Fibroblast of mammary gland (primary cell): ENCODE measurements at places on chromosomes 13 and 19.

- no peak for DNase-seq
Observed at GRCh38 chr13:113639616-113640262, 18.3 kb downstream of the ATP4B start.

DNA sequence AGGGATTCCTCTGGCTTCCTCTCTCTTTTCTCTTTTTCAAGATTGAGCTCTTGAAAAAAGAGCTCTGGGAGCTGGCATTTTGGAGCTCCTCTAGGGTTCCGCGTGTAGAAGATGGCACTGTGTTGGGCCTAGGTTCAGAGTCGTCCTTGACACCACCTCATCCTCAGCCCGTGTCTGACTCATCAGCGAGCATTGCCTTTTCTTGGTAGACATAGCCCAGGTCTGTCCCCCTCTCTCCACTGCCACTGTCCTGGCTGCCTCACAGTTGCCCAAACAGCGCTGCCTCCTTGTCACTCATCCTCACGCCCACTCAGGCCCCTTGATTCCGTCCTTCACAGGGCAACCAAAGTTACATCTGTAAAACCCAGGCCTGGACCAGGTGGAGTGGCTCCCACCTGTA, 24.6 kb downstream of the PAK4 start:
- DNase-seq: no peak

- DNase-seq: no peak
Observed at GRCh38 chr19:56972291-56972841, 131.8 kb upstream of the PEG3 start.

GRCh38 chr13:101262306-101262705, 154.0 kb downstream of the NALCN start:
- no peak for DNase-seq

DNA sequence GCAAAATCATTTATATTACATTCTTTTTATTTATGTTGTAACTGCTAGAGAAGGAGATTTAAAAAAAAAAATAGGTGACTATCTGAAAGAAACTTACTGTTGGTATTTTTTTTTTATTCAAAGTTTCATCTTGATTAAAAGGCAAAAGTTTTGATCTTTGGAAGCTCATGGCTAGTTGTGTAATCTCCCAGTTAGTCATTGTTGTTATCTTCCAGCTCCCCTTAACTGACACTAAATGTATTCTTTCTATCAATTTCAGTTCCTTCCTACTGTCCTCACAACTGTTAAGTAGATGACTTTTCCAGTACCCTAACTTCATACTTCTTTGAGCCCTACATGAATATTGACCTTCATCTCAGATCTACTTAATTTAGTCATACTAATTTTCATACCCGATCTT, 71.1 kb downstream of the PIBF1 start:
- peak; percentile 16 for DNase-seq

- DNase-seq: peak; percentile 58
Observed at GRCh38 chr13:43730642-43731041, 56.1 kb downstream of the ENOX1 start.

- DNase-seq: no peak
Observed at GRCh38 chr13:29005035-29005762, 185.1 kb downstream of the MTUS2 start.

DNA sequence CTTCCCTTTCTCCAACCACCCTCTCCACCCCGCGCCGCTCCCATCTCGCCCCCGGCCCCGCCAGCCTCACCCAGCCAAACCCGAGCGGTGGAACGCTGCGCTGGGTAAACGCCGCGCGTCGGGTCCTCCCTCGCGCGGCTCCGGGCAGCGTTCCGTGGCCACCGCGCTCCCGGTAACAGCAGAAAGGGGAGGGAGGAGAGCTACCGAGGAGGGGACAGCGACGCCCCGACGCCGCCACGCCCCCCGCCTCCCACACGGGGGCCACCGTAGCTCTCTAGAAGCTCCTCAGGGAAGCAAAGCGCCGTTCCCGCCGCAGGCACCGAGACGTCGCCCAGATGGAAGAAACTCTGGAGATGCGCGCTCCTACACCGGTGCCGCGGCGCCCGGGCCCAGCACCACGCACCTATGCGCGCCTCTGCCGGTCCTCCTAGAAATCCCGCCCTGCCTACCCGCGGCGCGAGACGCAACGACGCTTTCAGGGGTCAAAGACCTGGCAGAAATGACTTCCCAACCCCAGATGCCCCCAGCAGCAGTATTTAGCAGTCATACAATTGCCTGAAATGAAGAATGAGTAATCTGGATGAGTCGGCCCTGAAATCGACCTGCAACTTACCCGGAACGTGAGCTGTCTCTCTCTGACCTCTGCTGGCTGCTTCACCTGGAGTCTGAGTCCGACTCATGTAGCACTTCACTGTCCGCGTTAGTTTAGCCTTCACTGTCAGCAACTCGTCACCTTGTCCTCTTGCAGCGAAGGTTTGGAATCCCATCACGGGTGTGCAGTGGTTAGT, at the start of gene RUBCNL:
RUBCNL (minus strand) TSS at position 189 of the 788 bp plus-strand sequence. CDS start 14,777 bp downstream, outside the sequence.
- DNase-seq: peak; percentile 64

DNA sequence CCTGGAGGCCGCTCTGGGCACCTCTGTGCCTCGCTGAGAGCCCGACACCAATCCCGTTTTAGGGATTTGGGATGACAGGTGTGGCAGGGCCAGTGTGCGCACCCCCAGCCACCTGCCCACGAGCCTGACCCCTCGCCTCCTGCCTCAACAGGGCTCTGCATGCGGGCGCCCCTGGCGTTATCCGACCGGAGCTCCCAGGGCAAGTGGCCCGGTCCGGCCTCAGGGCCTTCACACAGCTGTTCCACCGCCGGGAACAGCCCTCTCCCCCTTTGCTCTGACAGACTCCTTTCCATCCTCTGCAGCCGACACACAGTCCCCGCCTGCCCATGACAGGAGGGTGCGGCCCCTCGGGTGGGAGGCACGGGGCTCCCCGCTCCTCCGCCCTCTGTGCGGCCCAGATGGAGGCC, 7.1 kb upstream of the WDR18 start:
- no peak for DNase-seq

- DNase-seq: no peak
Observed at GRCh38 chr13:40330950-40331349, 335.5 kb downstream of the FOXO1 start.

- no peak for DNase-seq
Observed at GRCh38 chr13:112253631-112254030, 122.5 kb upstream of the SPACA7 start.

GRCh38 chr13:102198418-102199311, 203.2 kb downstream of the FGF14 start:
- peak; percentile 73 for DNase-seq

- DNase-seq: no peak
Observed at GRCh38 chr13:48320891-48321510, 17.4 kb downstream of the RB1 start.

DNA sequence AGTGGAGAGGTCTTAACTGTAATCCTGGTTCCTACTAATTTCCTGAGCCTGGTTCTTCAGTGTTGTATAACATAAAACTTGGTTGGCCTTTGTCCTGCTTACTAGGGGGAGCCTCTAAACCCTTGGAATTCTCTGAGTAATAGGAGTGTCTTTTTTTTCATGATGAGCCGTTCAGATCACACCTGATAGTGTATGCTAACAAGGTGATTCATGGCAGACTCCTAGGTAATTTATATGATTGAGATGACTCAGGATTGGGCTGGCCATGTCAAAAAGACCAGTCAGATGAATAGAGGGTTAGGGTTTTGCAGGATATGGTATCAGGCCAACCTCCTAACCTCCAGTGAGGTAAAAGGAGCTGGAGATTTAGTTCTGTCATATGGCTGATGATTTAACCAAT, 135.8 kb upstream of the KLF12 start:
- no peak for DNase-seq

GRCh38 chr13:25252752-25253151, 34.5 kb downstream of the MTMR6 start:
- DNase-seq: no peak

DNA sequence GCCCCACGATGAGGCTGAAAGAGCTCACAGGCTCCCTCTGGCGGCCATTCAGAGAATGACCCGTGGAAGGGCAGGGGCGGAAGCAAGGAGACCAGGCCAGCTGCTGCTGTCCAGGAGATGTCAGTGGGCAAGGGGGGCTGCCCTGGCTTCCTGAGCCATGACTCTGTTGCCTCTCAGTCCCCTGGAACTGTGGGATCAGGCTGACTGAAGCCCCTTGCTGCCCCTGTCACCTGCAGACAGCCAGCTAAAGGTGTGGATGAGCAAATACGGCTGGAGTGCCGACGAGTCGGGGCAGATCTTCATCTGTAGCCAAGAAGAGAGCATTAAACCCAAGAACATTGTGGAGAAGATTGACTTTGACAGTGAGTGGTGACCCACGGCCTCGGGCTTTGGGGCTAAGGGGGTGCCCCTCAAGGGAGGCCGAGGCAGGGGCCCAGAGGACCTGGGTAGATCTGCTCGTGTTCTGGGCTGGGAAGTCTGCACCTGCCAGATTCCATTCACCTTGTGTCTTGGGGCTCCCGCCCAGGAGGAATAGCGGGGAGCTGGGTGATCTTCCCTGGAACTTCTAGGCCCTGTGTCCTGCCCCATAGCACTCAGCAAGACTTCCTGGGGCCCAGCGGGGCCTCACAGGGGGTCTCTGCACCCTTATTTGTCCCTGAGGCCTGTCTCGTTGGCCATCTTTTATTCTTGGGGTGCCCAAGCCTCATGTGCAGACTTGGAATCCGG, 12.5 kb upstream of the ACTN4 start:
- DNase-seq: peak; percentile 61

- no peak for DNase-seq
Observed at GRCh38 chr13:59423708-59424340, 739.9 kb downstream of the DIAPH3 start.

DNA sequence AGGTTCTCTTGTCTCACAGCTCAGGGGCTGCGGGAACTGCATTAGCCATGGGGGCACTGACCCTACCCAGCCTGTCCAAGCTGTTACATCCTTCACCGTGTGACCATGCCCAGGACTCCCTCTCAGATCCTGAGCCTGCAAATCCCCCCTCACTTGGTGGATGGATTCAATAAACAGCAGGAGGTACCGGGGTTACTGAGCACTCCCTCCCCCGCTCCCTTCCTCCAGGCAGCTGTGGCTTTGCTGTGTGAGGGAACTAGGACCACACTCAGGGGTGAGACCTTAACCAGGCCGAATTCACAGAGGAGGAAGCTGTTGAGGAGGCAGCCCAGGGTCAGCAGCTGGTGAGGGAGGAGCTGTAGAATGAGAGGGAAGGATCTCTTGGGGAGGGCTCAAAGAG, 27.0 kb upstream of the CEACAM1 start:
- no peak for DNase-seq

DNA sequence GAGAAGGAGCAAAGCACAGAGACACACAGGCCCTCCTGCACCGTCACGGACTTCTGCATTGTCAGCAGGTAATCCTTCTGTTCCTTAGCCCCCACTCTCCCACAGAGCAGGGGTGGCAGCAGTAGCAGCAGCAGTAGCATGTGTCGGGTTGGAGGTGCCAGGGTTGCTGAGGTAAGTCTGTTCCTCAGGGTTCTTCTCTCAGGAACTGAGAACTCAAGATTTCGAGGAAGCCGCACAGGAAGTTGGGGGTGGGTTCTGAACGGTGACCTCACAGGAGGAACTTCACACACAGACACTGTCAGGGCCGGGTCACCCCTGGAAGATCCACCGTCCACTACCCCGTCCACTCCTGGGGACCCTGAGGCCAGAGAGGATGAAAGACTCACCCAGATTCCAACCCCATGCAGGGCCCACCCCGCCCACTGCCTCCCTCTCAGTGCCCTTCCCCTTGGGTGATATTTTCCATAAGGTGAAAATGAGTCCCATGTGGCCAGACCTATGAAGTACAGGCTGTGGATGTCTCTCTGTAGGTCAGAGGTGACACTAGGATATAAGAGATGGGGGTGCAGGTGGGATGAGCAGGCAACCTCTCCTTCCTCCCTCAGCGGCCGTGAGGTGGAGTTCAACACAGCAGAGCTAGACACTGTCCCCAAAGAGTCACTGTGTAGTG, at the start of gene SIGLEC12:
SIGLEC12 (minus strand) TSS at position 207 of the 670 bp plus-strand sequence; CDS start at position 140, 67 bp downstream.
- DNase-seq: no peak
